Activated T-cell treated with anti-CD3 and anti-CD28 coated beads, Interleukin-2, amount 50 U/mL, for 24 hours (primary cell): ENCODE measurements at places on chromosomes 1 and 21.

- no peak for DNase-seq
Observed at GRCh38 chr1:173002891-173003838, 47.6 kb downstream of the TNFSF18 start.

DNA sequence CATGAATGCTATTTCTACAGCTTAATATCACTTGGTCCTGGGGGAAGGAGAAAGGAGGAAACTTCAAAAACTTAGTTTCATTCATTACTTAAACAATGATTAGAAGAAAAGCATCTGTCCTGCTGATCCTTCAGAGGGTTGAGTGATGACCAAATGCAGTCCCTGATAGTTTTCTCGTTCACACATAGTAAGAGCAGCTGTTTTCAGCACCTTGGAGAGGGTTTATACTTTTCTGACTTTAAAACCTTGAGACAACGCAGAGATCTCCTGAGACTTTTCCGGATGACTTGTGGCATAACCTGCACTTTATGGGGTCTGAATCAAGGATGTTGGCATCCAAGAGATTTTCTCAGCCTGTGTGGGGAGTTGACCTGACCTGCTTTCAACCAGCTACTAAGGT, 94.0 kb upstream of the KCND3 start:
- DNase-seq = no peak

- no peak for DNase-seq
Observed at GRCh38 chr1:219109424-219110018, 64.2 kb upstream of the LYPLAL1 start.

- no peak for DNase-seq
Observed at GRCh38 chr1:194341587-194341986, 1155.2 kb upstream of the B3GALT2 start.

DNA sequence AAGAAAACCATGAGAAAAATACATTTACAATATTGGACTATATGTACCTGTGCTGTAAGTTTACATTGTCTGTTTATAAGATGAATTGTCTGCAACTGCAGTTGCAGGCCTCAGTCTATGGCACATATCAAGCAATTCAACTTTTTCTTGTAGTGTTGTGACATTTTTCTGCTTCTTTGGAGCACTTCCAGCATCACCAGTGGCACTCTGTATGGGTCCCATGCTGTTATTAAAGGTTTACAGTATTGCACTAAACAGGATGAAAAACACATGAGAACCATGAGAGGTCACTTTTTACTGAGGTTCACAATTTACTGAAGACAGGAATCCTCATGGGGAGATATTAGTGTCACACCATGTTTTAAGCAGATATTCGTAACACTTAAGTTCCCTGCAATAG, 118.6 kb downstream of the GRIK1 start:
- no peak for DNase-seq

DNA sequence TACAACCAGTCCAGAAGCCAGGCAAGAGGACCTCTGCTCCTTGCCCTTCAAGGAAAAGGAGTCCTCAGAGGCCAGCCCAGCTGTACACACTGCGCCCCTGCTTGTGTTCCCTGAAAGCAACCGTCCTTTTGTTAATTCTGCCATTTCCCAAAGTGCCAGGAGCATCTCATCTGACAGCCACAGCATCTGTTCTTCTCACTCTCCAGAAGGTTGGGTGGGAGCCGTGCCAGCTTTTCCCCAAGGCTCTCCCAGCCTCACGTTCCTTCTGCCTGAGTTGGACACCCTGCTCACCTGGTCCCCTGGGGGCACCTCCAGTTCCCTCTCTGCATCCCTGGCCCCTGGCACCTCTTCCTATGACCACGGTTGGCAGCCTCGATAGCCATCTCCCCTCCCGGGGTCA, 10.5 kb upstream of the CNTN2 start:
- no peak for DNase-seq
